GM12878 (cell line): ENCODE measurements at places on chromosomes 2 and 18.

DNA sequence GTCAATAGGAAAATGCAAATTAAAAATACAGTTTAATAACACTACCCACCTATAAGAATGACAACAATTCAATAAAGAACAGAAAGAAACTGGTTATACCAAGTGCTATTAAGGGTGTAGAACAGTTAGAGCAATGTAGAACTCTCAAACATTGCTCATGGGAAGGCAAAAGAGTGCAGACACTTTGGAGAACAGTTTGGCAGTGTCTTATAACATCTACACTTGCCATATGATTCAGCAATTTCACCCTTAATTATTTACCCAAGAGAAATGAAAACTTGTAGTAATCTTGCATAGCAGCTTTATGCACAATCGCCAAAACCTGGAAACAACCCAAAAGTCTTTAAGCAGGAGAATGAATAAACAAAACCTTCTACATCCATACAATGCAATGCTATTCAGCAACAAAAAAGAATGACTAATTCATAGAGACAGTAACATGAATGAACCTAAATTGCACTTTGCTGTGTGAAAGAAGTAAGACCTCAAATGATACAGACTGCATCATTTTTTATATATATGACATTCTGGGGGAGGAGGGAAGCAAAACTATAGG lies 455.2 kb downstream of the THSD7B start:
- DNase-seq, result no peak

DNA sequence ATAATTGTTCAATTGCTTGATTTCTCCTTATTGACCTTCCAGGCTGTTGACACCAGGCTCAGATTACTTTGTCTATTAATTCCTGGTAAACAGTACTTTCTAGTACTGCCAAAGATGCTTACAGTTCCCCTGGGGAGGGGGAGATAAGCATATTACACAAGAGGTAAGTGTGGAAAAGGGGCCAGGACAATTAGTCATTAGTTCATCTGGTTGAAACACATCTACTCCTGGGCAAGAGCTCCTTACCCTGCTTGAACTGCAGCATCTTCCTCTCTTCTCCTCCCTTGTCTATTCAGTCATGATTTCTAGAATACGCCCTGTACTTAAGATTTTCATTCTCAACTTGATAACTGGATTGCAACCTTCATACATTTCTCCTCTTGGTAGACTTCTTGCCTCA lies 10.4 kb upstream of the SPATS2L start:
- DNase-seq, result no peak

GRCh38 chr18:79197531-79197930 lies 128.3 kb downstream of the ATP9B start:
- no peak for DNase-seq

- no peak for DNase-seq
Measured at GRCh38 chr18:240175-240574, 27.7 kb downstream of the THOC1 start.

DNA sequence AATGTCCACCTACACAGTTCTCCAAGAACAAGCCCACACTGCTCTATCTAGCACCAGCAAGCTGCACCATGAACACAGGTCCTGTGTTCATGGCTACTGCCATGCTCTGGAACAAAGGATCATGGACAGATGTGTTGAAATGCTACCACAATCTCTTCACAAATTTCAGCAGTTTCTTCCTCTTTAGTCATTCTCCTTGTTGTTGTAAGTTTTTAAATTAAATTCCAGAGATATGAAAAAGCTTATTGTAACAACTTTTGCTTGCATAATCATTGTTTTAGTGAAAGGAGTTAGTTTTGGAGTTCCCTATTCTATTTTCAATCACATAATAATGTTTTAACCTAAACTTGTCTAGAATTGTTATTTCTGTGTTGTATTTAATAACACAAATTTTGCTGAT lies 17.2 kb upstream of the NAPG start:
- no peak for DNase-seq

DNA sequence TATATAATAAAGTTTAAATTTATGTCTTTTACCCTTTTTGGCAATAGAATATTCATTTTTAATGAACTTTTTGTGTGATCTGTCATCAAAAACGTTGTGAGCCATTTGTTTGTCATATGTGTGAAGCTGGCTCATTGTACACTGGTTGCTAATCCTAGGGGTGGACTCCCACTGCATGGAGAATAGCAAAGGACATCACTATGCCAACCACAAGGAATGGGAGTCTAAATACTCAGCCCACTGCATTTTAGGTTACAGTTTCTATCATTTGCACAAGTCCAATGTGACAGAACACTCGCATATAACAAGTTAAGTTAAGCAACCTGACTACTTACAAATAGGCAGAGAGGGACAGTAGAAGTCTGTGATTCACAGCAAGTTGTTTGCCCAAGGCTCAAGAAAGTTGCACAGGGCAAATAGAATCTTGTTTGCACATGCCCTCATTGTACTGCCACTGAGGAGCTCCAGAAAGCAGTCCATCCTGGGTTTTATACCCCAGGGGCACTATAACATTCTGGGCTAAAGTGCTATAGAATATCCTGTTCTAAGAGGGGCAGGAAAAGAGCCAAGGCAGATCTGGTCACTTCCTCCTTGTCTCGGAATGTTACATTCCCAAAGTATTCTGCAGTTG lies 545.9 kb upstream of the GCFC2 start:
- DNase-seq, result no peak

DNA sequence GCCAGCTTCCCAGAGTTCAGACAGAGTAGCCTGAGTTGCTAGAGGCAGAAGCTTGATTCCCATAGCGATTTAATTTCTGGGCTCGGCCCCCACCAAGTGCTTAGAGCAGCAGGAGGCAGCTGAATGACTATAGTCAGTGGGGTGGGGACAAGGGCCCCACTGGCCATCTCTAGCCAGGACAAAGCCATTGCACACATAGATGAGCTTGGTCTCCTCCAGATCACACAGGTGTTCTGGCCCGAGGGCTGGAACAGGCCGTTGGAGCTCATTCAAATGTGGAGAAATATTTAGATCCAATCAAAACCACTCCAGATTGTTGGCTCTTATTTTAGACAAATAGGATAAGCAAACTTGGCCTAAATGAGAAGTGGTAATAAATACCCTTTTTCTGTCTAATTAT lies 287.3 kb upstream of the NCKAP5 start:
- DNase-seq, result no peak

GRCh38 chr2:14137643-14138042 lies 494.9 kb upstream of the LRATD1 start:
- DNase-seq, result no peak
